Astrocyte (in vitro differentiated cells and primary cell): ENCODE measurements at places on chromosomes 11 and 22. TPM values are rescaled to one million over a fixed set of nuclear protein-coding genes. Genes with fewer than 3 reads are reported as not detected.

DNA sequence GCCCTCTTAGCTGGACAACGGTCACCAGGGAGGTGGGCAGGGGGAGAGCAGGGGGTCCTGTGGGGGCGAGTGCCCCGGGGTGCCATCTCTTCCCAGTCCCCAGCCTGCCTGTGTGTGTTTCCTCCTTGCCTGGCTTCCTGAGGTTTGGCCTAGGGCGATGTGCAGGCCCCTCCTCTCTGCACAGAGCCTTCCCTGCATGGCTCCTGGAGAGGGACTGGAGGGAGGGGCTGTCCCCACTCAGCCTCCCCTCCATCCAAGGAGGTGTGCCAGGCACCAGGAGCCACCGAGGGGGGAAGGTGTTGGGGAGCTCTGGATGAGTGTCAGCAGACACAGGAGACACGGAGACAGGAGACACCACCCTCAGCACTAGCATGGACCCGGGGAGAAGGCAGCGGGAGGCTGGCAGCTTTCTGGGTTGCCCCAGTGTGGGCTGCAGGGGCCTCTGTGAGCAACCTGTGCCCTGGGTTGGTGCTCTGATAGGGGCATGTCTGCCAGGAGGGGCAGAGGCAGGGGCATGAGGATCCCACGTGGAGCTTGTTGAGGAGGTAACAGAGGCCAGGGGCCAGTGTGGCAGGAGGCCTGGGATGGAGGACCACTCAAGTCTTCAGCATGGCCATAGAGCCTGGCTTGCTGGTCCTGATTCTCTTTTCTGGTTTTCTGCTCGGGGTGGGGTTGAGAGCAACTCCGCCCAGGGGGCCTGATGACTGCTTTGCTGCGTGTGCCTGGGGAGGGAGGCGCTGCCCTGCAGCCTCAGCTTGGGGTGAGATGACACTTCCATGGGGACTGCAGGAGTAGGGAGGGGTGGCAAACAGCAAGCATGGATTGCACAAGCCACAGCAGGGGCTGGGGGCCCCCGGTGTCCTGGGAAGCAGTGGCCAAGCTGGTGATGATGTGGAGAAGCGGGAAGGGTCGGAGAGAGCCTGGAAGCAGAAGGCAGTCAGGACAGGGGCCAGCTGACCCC is 78.8 kb downstream of the ST3GAL4 start:
- H3K27ac ChIP-seq = no peak overlapping the region
- no peak for DNase-seq
- no peaks in the 10 kb centered on the region for H3K27me3 ChIP-seq
- H3K4me1 ChIP-seq = peaks cover 15% of the 10 kb centered on the region

The EP300 gene
- total RNA-seq = 54.4 and 64.7 TPM in 2 replicates

DNA sequence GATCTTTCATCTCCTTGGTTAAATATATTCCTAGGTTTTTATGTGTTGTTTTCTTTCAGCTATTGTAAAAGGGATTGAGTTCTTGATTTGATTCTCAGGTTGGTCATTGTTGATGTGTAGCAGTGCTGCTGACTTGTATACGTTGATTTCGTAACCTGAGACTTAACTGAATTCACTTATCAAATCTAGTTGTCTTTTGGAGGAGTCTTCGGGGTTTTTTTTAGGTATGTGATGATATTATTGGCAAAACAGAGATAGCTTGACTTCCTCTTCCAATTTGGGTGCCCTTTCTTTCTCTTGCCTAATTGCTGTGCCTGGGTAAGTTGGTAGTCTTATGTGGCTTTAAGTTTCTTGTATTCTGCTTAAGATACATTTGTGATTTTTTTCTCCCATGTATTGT is 52.8 kb downstream of the CBL start:
- H3K4me3 ChIP-seq = no peak overlapping the region
- no peaks in the 10 kb centered on the region for H3K36me3 ChIP-seq
- DNase-seq = no peak
- H3K27me3 ChIP-seq = no peaks in the 10 kb centered on the region

DNA sequence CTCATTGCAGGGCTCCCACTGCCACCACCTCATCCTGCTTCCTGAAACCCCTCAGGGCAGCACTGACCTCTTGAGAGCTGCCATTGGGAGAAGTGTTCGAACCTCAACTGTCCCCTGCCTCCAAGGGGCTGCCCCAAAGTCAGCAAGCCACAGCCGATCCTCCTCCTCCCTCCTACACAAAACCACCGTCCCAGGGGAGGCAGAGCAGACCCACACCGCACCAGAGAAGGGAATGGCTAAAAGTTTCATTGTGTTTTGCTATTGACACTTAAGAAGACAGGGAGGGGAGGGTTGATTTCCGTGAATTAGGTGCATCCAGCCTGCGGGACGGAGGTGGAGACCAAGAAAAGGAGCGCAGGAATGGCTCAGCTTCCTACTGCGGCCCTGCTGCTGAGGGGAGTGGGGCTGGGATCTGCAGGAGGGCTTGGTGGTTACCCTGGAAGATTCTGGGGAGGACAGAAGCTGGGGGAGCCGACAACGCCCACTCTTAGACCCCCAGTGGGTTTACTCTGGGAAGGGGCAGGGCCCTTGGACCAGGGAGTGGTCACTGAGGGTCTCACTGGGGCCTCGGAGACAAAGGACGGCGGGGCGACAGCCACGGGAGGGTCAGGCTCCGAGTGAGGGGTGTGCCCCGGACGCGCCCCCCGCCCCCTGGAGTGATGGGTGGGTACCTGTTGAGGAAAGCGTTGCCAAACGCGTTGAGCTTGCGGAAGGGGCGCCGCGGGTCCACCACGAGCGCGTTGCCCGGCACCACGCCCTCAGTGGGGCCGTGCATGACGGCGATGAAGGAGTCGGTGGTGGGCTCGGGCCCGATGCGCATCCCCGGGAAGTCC is 815 bp downstream of the EHD1 start:
- H3K27ac ChIP-seq = peak overlapping the region; percentile 69
- peaks cover 9% of the 10 kb centered on the region for H3K36me3 ChIP-seq
- DNase-seq = no peak
- H3K4me1 ChIP-seq = peaks cover 30% of the 10 kb centered on the region
- H3K27me3 ChIP-seq = no peaks in the 10 kb centered on the region

- H3K36me3 ChIP-seq = no peaks in the 10 kb centered on the region
- no peaks in the 10 kb centered on the region for H3K4me1 ChIP-seq
These were observed 23.6 kb upstream of the LRRC55 start for GRCh38 chr11:57158180-57158579.
